ENCODE measurements at places on chromosomes 12 and 14. TPM values are rescaled to one million over a fixed set of nuclear protein-coding genes. Genes with fewer than 3 reads are reported as not detected.

DNA sequence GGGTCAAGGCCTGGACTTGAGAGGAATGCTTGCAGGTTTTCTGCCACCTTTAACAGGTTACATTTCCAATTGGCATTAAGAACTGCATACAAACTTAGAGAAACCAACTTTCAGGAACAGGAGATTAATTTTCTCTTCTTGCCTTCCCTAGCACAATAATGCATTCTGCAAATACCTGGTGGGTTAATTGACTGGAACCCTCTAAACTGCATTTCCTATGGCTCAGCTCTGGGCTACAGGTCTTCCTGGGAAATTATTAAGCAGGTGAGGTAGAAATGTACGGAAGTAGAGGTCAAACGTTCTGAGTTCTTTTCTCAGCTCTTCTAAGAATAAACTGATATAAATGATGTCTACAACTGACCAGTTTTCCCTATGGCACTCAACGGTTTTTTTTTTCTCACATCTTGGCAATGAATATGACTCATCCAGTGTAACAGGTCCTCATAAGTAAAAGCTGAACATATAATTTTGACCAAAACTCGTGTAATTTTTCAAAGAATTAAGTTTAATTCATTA, 144.9 kb upstream of the PELI2 start:
- DNase-seq: no peak

DNA sequence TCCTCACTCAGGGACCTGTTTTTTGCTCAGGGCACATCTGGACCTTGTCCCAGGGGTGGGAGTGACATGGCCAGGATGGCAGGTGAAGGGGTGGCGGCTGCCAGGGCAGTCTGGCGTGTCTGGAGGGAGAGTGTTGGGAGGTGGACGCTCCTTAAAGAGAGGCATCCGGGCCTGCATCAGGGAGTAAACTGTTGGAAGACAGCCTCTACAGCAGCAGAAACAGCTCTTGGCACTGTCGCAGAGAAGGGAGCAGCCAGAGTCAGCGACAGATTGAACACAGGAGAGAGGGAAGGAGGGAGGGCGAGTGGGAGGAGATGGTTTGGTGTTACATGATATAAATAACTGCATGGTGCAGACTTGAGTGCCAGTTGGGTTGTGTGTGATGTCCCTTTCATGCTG, 52.8 kb downstream of the IGF1 start:
- peak; percentile 64 for DNase-seq

The EMP1 gene
- 226 TPM for total RNA-seq

DNA sequence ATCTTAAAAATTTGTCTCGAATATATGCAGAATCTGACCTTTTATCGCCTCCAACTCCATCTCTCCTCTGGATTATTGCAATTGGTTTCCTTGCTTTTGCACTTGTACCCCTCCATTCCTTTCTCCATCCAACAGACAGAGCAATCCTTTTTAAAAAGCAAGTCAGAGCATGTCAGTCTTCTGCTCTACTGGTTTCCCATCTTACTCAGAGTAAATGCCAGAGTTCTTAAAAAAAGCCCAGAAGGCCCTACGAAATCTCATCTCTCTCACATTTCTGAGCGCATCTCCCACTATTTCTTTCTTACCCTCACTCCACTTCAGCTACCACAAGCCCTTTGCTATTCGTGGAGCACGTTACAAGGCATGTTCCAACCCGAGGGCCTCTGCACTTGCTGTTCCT, 236.9 kb upstream of the DDHD1 start:
- DNase-seq: no peak

The SPTB gene
- 386 TPM for total RNA-seq

The P2RX2 gene
- not detected for total RNA-seq

The CSRP2 gene
- total RNA-seq: 45.2 TPM

The NABP2 gene
- 18.2 TPM for total RNA-seq

DNA sequence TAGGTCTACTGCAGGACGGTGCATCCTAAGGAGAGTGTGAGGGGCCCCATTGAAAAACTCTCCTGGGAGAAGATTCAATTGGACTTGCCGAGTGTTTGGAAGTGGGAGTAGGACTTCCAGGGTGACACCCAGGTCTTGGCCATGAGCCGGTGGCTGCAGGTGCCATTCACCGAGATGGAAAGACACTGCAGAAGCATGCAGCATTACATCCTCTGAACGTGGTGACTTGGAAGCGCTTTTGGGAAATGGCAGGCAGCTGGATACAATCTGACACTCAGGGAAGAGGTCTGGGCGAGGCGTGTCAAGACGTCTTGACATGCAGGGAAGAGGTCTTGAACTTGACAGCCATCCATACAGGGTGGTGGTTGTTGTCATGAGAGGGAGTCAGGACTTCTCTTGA, 126.9 kb downstream of the PAPOLA start:
- DNase-seq: no peak

GRCh38 chr12:52552055-52552454, 890 bp downstream of the KRT71 start:
- DNase-seq: no peak

DNA sequence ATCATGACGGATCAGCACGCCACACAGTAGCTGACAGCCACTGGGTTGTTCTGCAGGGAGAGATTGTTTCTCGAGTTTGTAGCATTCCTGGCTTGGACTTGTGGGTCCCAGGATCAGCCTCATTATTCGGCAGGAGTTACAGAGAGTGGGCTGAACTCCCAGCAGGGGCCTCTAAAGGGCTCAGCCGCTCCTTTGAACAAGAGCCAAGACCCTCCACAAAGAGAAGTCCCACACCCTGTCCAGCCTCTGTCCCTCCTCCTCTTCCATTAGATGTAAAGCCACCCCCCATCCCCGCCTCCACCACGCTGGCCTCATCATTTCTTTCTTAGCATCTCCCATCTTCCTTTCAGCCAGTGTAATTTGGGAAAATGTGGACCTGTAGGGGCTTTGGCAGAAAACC, 96.7 kb upstream of the HSPB8 start:
- no peak for DNase-seq

DNA sequence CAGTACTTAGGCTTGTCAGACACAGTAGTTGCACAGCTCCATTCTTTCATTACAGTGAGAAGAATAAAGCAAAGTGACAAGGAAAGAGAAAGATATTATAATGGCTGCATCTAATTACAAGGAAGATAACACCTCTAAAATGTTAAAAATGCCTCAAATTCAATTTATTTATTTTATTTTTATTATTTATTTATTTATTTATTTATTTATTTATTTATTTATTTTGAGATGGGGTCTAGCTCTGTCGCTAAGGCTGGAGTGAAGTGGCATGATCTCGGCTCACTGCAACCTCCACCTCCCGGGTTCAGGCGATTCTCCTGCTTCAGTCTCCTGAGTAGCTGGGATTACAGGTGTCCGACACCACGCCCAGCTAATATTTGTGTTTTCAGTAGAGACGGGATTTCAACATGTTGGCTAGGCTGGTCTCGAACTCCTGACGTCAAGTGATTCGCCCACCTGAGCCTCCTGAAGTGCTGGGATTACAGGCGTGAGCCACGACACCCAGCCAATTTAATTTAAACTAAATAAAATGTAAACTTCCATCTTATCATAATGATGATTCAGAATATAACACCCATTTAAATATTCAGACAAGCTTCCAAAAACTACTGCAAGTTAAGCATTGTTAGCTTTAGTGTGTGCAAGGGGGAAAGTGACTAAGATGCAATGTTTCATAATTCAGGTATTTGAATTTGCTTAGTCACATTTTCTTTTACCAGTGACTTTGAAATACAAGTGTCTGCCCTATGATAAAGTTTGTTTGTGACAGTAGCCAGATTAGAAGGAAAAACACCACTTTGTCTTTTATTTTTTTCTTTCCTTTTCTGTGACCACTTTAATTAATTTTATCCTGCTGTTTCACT, 2.4 kb upstream of the CFAP54 start:
- DNase-seq: no peak

GRCh38 chr12:52461693-52462092, 9.7 kb upstream of the KRT6B start:
- peak; percentile 13 for DNase-seq

The STAT2 gene
- 74.5 TPM for total RNA-seq

- DNase-seq: no peak
These were observed 429.4 kb downstream of the PCNX1 start for GRCh38 chr14:71336489-71337192.

The INHBC gene
- total RNA-seq: not detected

GRCh38 chr14:54669721-54670561, 103.0 kb downstream of the SAMD4A start:
- no peak for DNase-seq

GRCh38 chr12:75856235-75856634, 175.3 kb downstream of the PHLDA1 start:
- no peak for DNase-seq

DNA sequence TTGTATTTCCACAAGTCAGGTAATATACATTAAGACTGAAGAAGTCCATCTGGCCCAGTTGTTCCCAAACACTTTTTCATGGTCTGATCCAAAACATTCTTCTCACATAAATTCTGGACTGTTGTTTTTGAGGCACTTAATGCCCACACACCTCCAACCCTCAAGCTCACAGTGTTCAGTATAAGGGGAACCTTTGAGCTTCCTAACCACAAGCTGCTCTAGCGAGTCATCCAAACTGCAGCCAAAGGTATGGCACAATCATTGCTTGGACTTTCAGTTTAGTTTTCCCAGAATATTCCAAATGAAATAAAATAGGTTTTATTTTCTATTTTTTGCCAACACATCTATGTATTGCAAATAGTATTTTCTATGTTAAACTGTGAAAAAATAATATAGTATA, 103.0 kb downstream of the PUS7L start:
- no peak for DNase-seq

DNA sequence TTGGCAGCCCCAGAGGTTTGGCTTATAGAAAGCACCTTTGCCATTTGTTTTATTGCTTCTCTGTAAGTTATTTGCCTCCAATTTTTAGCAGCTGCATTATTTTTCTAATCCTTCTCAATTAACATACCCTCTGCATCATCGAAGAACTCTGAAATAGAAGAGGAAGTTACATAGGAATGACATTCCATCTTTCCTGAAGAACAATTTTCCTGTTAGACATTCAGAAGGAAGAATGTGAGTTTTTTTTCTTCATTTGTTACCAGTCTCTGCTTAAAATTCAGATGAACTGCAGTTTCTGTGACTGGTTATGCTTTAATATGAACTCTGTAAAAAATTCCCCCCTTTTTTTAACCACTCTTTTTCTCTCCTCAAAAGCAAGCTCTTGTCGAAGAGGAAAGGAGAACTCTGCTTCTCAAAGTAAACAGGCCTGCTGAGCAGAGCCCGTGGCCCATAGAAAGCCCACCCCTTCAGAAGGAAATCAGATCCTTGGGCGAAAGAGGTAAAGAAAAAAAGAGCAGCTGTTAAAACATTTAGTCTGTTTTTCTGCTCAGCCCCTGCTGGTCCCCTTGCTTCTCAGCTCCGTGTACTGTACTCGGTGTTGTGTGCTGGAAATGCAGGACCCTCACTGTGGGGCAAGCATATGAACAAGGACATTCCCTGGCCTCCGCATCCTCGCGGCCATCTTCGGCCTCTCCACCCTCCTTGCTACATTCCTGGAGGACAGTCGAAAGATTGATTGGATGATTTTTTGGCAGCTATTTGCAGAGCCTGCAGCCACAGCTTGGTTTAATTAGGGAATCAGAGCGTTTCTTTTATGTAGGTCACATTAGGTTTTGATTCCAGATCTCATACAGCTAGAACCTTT, 164.4 kb upstream of the LRIG3 start:
- DNase-seq: peak; percentile 76

GRCh38 chr12:19068137-19068536, 61.4 kb upstream of the PLEKHA5 start:
- peak; percentile 10 for DNase-seq

DNA sequence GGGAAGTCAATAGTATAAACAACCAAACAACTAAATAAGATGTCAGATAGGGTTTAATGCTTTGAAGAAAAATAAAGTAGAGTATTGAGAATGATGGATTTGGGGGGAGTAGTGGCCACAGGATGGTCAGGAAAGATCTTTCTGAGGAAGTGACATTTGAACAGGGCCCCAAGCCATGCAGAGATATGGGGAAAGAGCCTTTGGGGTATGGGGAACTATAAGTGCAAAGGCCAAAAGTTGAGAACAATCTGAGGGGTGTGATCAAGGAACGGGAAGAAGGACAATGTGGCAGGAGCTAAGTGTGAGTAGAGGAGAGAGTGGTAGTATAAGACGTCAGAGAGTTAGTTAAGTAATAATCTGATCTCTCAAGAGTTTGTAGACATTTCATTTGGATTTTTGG, 1.3 kb downstream of the MRPS35 start:
- no peak for DNase-seq

GRCh38 chr14:105398726-105399465, 558 bp downstream of the TEX22 start:
- DNase-seq: peak; percentile 77

DNA sequence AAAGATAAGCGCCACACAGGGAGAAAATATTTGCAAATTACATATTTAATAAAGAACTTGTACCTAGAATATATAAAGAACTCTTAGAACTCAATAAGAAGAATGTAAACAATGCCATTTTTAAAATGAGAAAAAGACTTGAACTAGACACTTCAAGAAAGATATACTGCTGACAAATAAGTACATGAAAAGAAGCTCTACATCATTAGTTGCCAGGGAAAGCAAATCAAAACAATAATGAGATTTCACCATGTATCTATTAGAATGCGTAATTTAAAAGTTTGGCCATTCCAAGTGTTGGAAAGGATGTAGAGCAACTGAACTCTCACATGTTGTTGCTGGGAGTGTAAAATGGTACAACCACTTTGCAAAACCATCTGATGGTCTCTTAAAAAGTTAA, 6.9 kb upstream of the CLEC4E start:
- DNase-seq: no peak

GRCh38 chr14:56482310-56482911, 97.2 kb upstream of the TMEM260 start:
- DNase-seq: no peak

DNA sequence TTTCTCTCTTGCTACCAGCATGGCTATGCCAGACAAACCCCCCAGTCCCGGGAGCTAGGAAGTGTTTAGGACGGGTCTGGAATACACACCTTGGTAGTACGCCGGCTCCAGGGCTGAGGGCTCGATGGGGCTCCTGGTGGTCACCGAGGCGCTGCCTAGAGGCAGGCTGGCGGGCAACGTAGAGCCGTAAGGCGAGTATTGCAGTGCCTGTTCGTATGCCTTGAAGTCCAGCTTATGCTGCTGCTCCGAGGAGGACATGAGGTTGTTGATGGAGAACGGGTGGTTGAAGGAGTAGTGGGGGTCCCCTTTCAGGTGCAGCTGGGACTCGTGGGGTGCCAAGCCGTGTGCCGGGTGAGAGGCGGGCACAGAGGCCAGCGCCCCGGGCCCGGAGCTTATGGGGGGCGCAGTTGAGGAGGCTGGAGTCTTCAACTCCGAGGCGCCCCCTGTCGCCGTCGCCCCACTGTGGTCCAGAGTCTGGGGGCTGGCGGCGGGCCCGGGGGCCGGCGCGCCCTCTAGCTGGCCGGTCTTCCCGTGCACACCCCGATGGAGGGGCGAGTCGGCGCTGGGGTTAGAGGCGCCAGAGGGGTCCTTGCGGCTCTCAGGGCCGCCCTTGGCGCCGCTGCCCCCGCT, 3.6 kb downstream of the FOXA1 start:
- DNase-seq: peak; percentile 32

- no peak for DNase-seq
These were observed 108.6 kb upstream of the FLRT2 start for GRCh38 chr14:85421186-85421877.
